MM.1S (cell line): ENCODE measurements at places on chromosomes 11 and 22.
A peak's percentile ranks its signal among the peaks of the same experiment; 100 is the strongest.

DNA sequence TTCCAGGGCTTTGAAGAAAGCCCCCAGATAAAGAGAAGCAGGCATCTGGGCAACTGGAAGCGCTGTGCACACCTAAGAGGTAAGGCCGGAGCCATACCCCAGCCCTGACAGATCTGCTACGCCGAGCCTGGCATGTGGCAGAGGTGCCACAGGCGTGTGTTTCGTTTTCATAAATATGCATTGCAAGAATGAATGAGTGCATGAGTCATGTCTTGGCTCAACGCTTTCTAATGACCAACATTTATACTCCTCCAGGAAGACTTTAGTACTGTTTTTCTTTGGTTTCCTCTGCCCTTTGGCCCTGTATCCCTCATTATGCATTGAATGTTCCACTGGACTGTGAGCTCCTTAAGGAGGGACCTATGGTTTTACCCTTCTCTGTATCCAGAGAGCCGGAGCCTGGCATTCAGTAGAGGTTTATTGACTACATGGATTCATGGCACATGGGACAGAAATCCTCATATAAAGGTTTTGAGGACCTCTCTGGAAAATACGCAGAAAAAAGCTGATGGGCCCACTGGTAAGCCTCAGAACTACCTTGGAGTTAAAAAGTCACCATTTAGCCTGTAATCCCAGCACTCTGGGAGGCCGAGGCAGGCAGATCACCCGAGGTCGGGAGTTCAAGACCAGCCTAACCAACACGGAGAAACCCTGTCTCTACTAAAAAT is 38.9 kb upstream of the CSNK2A3 start:
- DNase-seq = no peak

- no peak for DNase-seq
Measured at GRCh38 chr11:117855186-117855845, 21.1 kb downstream of the FXYD6 start.

GRCh38 chr22:25509374-25509791 is 55.1 kb upstream of the GRK3 start:
- DNase-seq = no peak

GRCh38 chr11:68677432-68677831 is 6.9 kb upstream of the GAL start:
- no peak for DNase-seq

DNA sequence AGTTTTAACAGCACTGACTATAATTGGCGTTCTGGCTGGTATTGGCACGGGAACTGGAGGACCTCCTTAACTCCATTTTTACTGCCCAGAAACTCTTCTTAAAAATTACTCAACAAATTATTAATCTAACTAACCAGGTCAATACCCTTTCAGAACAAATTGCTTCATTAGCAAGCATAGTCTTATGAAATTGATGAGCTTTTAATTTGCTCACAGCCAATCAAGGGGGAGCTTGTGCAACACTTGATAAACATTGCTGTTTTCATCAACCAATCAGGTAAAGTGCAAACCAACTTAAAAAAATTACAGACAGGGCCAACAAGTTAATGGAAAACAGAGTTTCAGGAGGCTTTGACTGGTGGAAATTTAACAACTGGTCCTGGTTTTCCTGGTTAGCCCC is 4.6 kb upstream of the APOL3 start:
- DNase-seq = no peak

- no peak for DNase-seq
Measured at GRCh38 chr11:77069969-77070582, 3.3 kb downstream of the CAPN5 start.

GRCh38 chr11:96338910-96339705 is 3.9 kb downstream of the MAML2 start:
- DNase-seq = peak; percentile 88

DNA sequence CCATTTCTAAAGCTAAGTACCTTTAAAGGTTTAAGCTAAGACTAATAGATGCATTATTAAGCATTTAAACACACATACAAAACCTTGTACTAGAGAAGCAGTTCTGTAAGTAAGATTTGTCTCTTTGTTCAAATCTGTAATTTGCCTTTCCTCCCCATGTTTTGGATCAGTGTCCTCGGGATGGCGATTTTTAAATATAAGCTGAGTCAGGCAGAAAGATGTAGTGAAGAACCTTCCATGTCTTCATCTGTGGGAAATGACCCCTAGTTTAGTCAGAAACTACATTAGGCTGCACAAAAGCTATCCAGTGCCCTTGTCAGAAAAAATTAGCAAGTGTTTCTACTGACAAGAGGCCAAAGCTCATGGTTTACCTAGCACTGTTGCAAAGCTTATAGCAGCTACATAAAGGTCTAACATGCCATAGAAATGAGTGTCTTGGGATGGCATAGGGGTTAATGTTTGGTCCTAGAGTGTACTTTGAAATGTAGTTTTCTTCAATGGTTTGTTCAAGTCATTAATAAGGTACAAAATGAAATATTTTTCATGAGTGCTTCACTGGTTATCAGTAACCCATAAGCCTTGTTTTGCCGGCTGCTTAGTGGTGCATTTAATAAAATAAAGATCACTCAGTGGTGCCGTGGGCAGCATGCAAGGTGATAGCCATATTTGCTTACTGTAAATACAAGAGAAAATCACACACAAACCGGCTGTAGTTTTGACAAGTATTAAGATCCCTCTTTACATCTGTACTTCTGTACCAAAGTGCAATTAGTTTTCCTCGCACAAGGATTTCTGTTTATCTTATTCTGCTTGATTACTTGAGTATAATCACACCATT is 139.8 kb downstream of the ELP4 start:
- DNase-seq = no peak

DNA sequence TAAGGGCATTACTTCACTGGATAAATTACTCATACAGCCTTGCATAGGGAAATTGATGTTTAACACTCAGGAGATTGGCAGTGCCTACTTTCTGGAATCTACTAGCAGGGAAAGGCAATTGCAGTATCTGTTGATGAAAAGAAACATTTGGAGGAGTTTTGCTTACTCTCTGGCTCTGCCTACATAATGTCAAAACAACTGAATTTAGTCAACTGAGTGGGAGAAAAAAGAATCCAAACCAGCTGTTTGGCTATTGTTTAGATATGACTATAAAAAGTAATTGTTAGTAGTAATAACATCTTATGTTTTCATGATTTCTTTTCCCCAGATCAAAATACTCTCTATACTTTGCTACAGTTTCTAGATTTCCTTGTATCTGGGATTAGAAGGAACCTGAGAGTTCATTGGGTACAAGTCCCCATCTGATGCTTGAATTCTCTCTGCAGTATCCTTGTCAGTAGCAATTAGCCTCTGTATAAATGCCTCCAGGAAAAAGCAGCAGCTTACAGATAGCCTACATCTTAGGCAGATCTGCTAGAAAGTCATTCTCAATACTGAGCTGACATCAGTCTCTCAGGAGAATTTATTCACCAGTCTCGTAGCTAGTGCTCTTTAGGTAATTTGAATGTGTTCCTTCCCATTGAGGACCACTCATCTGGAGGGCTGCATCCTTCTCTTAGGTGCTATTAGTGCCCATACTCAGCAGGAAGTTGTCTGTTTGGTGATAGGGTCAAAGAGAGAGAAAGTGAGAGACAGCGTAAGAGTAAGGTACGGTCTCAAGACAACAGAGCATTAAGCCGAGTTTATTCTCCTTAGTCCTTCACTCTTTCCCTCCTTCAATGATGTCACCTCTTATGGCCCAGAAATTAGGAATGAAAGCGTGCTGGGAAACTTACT is 185.9 kb upstream of the CCDC90B start:
- DNase-seq = no peak

GRCh38 chr11:12186701-12187100 is 76.3 kb downstream of the MICAL2 start:
- no peak for DNase-seq

DNA sequence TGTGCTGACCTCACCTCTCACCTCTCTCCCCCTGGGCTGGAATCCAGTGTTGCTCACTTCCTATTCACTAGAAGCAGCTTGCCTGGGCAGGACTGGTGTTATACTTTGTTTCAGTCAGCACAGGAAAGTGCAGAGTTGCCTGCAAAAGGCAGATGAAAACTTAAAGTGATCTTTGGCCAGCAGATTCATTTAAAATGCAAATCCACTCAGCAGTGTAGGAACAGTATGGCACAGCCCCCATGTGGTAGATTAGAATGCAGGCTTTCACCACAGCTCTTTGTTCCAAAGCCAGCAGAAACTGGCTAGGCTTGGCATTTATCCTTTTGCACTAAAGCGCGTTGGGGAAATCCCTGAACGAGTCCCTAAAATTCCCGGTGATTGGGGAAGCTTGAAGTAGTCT is 301.2 kb downstream of the OR4C45 start:
- peak; percentile 67 for DNase-seq

- no peak for DNase-seq
Measured at GRCh38 chr11:12377106-12377823, at the start of gene PARVA. PARVA (plus strand) TSS chr11:12377571; CDS start chr11:12377648, 77 bp downstream.

DNA sequence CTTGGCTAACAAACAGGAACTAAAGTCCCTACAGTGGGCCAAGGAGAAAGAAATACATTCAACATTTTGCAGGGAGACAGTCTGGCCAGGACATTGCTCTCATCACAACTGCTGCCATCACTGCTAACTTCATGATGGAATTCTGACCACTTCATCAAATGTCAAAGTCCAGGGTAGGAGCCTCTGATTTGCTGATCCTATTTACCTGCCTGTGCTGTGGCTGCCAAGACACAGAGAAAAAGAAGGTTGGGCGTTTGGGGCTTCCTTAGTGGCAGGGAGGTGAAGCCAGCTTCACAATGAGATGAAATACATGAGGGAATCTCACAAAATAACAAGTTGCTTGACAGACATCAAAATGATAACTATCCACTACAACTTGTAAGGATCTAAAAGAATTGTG is 343.9 kb upstream of the CADM1 start:
- no peak for DNase-seq

- no peak for DNase-seq
Measured at GRCh38 chr11:10375280-10375971, 70.6 kb downstream of the ADM start.

DNA sequence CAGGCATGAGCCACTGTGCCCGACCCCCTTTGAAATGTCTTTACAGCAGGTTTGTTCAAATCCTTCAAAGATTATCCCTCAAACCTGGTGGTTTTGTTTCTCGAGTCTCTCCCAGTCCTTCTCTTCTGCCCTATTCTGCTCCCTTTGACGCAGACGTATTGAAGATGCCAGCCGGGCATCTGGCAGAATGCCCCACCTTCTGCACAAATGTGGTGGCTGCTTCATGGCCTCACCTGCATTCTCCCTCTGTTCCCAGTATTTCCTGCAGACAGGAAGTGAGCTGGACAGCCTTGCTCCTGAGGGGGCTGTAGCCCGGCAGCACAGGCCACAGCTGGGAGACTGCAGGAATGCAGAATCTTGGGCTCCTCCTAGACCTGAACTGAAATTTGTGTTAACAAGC is 4.8 kb upstream of the NAP1L4 start:
- DNase-seq = no peak

DNA sequence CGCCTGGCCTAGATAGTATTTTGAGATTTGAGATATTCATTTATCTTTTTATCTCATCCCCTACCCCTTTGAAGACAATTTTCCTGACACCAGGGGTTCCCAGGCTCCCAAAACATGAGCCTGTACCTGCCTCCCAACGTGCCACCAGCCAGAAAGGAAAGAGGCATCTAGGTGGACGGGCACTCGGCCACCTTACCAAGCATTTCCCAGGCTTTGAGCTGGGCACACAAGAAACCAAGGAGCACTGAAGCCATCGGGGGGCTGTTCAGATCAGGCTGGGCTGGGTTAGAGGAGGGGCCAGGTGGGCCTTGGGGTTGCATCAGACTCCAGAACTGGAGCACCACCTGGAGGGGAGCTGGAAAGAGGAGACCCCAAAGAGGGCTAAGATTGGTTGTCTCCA is 28.5 kb upstream of the BAIAP2L2 start:
- no peak for DNase-seq

GRCh38 chr11:76621868-76622267 is 48.7 kb downstream of the LRRC32 start:
- DNase-seq = no peak

GRCh38 chr11:8615291-8616032 is 21.4 kb upstream of the STK33 start:
- no peak for DNase-seq

GRCh38 chr11:44758983-44759382 is 32.2 kb downstream of the TSPAN18 start:
- DNase-seq = no peak

DNA sequence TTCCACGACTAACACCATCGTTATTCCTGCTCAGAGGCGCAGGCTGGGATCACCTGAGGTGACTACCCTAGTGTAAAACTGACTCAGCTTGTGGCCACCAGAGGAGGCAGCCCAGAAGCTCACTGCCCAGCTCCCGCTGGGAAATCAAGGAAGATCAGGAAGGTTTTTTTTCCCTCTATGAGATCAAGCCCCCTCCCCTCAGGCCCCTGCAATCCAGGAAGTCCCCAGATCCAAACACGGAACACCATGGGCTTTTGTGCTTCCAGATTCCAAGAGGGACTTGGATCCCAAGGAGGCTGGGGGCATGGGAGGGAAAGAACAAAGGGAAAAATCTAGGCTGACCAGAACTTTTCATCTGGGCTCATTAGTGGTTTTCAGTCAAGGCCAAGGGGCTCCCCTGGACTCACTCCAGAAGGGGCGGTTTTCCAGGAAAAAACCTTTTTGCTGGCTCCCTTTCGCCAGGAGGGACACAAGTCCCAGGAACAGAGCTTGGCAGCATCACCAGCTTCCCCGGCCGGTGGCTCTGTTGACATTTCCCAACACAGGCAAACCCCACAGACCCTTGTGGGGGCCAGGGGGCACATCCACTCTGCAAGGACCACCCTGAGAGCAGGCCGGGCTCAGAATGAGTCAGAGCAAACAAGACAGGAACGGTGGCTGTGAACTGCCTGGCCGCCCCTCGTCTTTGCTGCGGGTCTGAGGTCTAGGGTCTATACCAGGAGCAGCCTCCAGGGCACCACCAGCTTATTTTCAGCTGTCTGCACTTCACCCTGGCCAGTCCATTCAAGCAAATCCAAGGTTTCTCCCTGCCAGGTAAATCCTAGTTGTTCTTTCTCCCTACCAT is 36.8 kb downstream of the MYH9 start:
- DNase-seq = no peak

DNA sequence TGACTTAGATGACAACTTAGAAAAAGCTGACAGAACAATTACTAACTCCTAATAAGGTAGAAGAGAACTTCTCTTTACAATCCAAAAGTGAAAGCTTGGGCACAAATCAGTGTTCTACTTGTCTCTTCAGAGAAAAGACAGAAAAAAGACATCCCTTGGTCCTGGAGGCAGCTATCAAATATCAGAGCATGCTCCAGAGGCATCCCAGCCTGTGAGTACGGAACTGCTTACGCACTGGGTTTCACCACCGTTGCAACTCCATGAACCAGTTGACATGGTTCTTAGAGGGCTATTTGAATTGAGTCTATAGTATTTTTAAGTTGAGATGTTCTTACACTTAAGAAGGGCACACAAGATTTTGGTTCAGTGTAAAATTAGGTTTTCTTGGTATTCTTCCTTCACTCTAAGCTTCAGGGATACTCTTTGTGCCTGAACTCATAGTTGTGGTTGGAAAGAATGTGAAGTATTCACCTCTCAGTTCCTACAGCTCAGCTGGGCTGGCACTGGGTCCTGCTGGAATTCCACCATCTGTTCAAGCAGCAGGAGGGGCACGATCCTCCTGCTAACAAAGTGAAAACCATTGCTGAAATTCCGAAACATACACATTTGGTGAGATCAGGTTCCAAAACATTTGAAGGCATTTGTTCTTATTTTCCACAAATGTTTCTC is 6.3 kb downstream of the AKIP1 start:
- no peak for DNase-seq

GRCh38 chr11:69293087-69293486 is 868 bp upstream of the MYEOV start:
- DNase-seq = no peak

GRCh38 chr11:121149116-121149515 is 48.1 kb downstream of the TECTA start:
- DNase-seq = no peak

- no peak for DNase-seq
Measured at GRCh38 chr11:94068764-94069163, 47.6 kb downstream of the HEPHL1 start.
